Left ventricle myocardium inferior (tissue), 1 donor: ENCODE measurements at places on chromosomes 11 and 22. TPM values are rescaled to one million over a fixed set of nuclear protein-coding genes. Genes with fewer than 3 reads are reported as not detected.

OR10A2 gene
- not detected for total RNA-seq

- DNase-seq: no peak
Measured at GRCh38 chr22:36110306-36110881, 50.2 kb downstream of the APOL3 start.

DNA sequence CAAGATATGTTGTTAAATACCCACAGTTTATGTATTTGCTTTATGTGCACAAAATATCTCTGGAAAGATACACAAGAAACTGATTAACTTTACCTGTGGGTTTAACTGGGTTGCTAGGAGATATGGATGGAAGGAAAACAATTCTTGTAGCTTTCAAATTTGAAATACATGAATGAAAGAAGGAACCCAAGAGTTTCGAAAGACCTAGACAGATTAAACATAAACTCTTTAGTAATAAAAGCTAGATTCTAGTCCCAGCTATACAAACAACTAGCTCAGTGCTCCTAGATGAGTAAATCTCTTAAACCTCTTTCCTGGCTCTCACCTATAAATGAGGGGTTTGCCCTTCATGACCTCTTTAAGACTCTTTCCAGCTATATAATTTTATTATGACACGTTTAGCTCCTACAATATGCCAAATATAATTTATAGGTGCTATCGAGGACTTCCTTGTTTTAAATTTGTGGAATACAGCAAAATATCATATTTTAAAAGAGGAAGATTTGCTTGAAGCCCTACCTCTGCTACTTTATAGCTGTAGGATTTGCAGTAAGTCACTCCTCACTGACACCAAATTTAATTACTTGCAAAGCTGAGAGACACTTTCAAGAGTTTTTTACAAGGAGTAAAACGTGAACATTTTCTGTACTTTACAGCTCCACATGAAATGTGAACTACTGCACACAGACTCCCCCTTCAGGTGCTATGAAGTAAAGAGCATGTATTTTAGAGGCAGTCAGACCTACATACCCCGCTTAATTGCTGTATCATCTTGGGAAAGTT, 50.7 kb downstream of the RRAS2 start:
- no peak for DNase-seq

DNA sequence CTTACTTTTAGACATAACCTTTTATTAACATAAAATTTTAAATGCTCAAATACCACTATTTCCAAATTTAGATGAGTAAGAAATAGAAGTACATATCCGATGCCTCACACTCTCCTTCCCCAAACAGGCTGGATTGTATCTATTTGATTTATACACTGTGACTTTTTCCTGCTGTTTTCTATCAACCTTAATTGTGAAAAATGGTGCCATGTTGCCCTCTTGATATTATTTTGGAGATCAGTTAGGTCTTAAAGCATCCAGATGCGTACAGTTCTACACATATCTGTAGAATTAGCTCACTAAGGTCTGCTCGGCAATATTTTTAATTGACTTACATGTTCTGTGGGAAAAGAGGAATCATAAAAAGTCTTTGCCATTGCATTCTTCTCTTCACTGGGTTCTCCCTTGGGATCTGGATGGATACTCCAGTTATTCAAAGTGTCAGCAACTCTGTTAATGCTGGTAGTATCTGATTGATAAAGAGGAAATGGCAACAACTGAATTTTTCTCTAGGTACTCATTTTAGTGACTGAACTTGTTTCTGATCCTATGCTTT, 27.2 kb downstream of the EIF3M start:
- no peak for DNase-seq

DNA sequence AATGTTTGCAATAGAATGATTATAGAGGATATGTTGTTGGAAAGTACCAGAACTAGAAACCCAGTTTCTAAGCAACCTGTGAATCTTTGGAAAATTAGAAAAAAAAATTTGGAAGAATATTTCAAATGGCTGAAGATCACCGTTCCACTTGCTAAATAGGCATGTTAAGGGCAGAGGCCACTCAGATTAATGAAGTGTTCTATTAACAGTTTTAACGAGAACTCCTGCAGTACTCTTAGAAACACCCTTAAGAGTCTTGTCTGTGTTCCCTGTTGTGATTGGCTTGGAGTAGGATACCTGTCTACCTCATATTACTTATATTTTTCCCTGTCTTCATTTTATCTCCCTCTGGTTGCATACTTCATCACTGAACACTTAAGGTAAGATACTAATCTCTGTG, 4.6 kb downstream of the C11orf54 start:
- DNase-seq: no peak
